CD4-positive, alpha-beta T cell treated with Interleukin-10 for 1 hour (primary cell): ENCODE measurements at places on chromosomes 6 and 20.

DNA sequence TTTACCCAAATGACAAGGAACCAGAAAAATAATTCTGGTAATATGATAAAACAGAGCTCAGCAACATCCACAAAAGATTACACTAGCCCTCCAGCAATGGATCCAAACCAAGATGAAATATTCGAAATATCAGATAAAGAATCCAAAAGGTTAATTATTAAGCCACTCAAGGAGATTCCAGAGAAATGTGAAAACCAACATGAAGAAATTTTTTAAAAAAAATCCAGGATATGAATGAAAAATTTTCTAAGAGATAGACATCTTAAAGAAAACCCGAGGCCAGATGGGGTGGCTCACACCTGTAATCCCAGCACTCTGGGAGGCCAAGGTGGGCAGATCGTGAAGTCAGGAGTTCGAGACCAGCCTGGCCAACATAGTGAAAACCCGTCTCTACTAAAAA, 124.4 kb downstream of the CDK19 start:
- DNase-seq, result no peak

- DNase-seq, result no peak
Observed at GRCh38 chr20:8646033-8646441, 422.9 kb upstream of the PLCB4 start.

- DNase-seq, result no peak
Observed at GRCh38 chr6:37524025-37524969, 24.6 kb upstream of the CCDC167 start.

DNA sequence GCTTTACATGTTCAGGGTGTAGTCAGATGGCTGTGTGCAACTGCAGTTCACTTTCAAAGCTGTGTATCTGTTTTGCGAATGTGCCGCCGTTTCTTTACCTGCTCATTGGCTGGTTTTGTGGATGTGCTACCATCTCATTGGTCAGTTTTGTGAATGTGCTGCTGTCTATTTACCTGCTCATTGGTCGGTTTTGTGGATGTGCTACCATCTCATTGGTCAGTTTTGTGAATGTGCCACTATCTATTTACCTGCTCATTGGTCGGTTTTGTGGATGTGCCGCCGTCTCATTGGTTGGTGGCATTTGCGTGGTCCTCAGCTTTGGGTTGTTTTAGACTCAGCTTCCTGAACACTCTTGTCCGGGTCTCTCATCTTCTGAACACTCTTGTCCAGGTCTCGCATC, 40.5 kb upstream of the BHLHE23 start:
- DNase-seq, result no peak

- no peak for DNase-seq
Observed at GRCh38 chr20:33263784-33264183, 19.2 kb upstream of the BPIFB1 start.

- no peak for DNase-seq
Observed at GRCh38 chr20:57513199-57513598, 11.7 kb downstream of the CTCFL start.

DNA sequence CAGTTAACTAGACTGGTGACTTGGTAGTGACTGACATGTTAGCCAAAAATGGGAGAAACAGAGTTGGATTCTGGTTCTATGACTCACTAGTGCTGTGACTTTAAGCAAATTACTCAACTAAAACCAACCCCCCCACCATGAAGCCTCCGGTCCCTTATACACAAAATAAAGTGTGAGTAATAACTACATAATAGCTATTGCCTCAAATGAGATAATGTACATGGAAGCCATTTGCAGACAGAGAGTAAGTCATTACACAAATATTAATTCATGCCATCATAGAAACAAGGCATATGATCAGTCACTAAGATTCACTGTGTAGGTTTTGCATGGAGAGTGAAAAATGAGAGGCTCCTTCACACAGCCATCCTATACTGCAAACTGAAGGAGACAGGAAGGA, 111.9 kb downstream of the HIVEP2 start:
- no peak for DNase-seq

DNA sequence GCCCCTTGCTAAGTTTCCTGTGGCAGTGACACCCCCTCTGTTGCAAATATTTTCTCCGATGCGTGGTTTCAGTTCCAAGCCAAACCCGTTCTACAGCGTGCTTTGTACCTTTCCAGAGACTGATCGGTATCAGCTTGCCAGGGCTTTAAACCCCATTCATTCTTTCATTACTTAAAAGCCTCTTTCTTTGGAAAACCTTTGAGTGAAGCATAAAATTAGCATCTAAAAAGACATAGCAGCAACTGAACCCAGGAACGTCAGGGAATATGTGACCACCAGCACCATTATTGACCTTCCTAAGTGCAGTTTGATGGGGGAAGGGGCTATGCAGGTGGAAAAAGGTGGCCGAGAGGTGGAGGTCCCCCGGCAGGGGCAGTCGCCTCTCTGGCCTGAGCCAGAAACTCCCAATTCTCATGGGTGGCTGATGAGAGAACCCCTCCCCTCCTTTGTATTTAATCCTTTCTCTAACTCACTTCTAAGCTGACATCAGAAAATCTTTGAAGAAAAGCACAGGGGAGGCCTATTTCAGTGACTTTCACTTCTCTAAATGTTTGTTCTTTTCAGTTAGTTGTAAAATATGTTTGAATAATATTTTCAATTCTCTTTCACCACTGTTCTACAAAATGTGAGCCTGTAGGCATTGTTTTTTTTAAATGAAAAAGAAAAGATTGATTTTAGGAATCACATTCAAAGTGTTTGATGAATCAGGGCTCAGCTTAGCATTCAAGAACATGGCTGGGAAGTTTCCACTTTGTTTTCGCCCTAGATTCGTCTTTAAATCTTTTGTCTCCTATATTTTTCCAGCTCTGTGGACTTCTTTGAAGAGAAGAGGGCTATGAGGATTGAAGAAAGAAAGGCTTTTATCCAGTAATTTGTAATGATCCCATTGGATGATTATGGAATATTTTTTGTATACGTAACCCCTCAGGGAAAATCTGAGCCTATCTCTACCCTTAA, 89.2 kb downstream of the RSPH3 start:
- DNase-seq, result peak; percentile 35

GRCh38 chr6:138088326-138088762, 18.9 kb downstream of the PERP start:
- no peak for DNase-seq
